ENCODE measurements at places on chromosomes 7 and 10.

DNA sequence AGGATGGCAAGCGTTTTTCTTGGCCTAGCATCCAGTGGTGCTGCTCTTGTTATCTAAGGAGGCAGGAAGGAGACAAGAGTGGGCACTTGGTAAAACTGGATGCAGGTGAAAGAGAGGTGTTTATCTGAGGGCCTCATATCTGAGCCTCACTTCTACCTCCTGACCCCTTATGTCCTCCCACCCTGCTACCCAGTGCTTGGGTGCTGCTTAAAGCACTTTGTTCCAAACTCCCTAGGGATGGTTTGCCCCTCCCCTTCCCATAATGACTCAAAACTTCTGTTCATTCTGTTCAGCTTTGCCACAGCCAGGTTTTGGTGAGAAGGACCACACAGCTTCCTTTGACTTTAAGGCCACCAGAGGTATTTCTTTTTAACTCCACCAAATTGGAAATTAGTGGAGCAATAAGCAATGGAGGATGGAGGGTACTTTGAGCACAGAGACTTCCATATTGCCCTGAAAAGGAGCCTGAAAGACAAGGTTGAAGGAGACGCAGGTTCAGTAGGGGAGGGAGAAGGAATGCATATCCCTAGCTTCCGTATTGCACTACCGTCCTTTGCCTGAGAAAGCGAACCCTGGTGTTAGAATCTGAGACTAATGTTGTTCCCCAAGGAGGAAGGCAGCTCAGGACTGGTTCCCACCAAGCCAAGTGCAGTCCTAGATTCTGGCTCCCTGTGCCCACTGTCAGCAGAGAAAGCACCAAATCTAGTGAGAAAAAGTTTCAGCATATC, 30.1 kb downstream of the ENTPD1 start:
- DNase-seq, result peak; percentile 20

DNA sequence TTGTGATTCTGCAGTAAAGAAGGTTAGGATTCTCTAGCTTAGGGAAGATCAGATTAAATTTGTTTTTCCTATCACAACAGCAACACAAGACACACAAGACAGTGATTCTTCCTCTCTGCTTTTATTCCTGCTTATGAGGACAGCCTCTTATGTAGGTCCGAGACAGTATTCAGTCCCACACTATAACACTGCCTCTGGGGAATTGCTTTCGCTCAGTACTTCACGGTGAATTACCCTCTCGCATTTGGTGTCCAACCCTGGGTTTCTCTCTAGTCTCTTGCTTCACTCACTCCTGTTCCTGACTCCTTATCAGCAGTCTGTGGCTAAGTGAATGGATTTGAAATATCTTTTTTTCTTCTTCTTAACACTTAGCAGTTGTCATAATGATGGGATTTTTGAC, 1.7 kb downstream of the HIF1AN start:
- DNase-seq, result no peak

- peak; percentile 42 for DNase-seq
Measured at GRCh38 chr7:135801045-135801693, 52.6 kb upstream of the FAM180A start.

DNA sequence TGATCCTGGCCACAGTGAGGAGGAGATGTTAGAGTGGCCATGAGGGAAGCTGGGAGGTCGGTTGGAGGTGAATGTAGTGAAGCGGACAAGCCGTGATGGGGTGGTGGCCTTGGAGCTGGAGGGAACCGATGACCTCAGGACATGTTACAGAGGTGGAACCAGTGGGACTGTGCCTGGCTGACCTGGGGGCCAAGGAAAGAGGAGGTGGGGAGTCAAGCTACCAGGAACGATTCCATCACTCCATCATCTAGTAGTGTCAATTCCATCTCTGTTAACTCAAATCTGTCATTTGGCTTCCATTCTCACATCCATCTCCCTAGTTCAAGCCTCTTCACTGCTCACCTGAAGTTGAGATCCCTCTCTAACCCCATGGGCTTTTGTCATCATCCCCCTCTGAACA, 102.4 kb upstream of the LYZL2 start:
- DNase-seq, result no peak

GRCh38 chr7:113161050-113161449, 42.7 kb upstream of the SMIM30 start:
- DNase-seq, result no peak

GRCh38 chr7:133039614-133040013, 42.3 kb downstream of the CHCHD3 start:
- no peak for DNase-seq

GRCh38 chr7:26006426-26006825, 145.6 kb upstream of the NFE2L3 start:
- DNase-seq, result no peak

DNA sequence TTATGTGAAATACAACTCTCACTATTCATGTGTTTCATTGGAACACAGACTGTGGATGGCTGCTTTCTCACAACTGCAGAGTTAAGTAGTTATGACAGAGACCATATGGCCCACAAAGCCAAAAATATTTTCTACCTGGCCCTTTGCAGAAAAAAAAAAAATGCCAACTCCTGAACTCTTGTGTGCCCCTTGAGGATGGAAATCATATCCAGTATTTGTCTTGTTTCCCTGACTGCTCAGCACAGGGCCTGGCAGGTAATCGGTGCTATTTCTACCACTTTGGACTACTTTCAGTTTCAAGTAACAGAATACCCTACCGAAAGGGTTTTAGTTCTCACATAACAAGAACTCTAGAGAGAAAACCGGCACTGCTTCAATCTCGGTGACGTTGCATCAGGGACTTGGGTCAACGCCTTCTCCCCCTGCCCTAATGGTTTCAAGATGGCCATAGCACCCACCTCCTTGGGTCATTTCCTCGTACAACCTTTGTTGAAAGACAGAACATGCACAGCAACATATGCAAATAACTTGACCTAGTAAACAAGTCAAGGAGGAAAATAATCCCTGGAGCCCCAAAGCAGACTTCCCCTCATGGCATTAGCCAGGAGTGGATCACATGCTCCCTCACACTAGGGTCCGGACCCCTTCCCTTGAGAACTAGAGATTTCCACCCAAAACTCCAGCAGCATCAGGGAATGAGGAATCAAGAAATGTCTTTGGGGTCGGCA, 11.8 kb upstream of the GPNMB start:
- peak; percentile 39 for DNase-seq

- DNase-seq, result no peak
Measured at GRCh38 chr10:17836942-17837341, 27.8 kb downstream of the MRC1 start.

DNA sequence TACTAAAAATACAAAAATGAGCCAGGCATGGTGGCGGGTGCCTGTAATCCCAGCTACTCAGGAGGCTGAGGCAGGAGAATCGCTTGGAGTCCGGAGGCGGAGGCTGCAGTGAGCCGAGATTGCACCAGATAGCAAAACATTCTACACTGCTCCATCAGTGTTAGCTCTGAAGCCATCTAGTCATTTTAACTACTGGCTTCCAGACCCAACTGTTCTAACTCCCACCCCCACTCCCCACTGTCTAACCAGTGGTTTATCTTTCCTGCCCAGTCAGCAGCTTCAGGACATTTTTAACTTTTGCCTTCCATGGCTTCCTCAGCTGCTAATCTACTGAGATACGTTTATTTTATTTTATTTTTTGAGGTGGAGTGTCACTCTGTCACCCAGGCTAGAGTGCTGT, 6.2 kb upstream of the FRAT1 start:
- no peak for DNase-seq

DNA sequence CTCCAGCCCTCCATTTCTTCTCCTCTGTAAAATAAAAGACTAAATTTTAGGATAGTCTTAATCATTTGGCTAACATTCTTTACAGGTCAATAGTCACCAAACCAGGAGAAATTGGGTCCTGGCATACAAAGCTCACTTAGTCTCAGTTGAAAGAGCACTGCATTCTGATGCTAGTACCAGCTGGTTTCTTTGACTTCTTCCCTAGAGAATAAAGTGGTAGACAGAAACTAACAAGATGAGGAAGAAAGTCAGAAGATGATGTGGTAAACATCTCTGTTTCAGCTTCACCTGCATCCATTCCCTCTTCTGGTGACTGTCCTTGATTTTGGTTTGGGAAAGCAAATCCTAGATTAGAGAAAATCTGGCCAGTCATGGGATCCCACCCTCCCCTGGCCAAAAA, 37.2 kb downstream of the NKX2-3 start:
- no peak for DNase-seq

- DNase-seq, result no peak
Measured at GRCh38 chr10:103763374-103764202, 91.8 kb downstream of the SH3PXD2A start.

DNA sequence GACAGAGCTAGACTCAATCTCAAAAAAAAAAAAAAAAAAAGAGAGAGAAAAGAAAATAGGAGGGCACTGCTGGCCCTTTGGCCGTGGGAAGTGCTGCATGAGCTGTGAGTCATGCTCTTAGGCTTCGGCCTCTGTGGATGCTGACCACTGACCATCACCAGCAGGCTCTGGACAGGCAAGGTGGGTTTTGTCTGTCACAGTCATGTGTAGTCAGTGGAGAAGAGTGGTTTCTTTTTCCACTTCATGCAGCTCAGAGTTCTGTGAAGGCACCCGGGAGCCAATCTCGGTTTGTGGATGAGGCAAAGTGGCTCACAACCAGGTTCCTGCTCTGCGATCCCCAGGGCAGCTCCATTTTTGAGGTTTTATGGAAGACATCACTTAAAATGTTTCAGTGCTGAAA, 58.1 kb downstream of the PRTFDC1 start:
- DNase-seq, result no peak

DNA sequence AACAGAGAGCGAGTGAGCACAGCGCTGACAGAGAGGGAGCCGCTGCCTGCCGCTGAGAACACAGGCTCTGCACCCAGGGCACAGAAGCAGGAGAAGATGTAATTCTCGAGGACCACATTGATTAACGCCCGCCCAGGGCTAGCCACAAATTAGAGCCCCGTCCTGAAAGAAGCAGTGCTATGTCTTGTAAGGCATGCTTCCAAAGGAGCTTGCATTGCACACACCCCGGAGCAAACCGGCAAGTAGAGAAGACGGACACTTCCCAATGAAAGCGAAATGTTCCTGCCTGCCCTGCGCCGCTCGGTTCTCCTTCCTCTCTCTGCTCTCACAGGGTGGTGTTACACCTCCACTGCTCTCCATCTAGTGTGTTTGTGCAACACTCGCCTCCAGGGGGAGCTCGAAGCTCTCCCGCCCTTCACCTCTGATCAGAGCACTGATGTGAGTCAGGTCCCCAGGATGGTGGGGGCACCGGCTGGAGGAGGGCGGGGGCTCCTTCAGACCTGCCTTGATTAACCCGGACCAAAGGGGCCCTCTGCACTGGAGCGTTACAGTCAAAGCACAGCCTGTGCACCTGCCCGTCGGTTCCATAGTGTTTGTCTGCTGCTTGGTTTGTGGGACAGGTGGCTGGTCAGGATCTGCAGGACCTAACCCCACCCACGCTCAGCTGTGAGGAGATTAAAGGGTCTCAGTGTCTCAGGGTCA, 316.5 kb downstream of the ADARB2 start:
- peak; percentile 44 for DNase-seq

DNA sequence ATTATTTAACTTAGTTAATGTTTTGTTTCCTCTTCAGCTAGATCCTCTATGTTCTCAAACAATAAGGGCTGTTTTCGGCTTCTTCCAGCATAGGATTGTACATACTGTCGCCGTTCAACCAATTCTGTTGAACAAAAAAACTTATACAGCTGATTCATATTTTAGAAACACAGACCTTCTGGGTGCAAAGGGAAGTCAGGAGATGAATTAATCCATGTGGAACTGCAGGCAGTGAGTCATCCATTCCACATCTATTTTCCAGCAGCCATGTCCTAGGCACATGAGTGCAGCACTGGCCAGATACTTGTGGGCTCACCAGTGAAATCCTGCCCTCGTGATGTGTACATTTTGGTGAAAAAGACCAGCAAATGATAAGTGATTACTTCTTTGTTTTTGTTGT, 163.2 kb downstream of the JAZF1 start:
- DNase-seq, result no peak

GRCh38 chr7:92685136-92686042, 95.2 kb upstream of the FAM133B start:
- DNase-seq, result no peak

DNA sequence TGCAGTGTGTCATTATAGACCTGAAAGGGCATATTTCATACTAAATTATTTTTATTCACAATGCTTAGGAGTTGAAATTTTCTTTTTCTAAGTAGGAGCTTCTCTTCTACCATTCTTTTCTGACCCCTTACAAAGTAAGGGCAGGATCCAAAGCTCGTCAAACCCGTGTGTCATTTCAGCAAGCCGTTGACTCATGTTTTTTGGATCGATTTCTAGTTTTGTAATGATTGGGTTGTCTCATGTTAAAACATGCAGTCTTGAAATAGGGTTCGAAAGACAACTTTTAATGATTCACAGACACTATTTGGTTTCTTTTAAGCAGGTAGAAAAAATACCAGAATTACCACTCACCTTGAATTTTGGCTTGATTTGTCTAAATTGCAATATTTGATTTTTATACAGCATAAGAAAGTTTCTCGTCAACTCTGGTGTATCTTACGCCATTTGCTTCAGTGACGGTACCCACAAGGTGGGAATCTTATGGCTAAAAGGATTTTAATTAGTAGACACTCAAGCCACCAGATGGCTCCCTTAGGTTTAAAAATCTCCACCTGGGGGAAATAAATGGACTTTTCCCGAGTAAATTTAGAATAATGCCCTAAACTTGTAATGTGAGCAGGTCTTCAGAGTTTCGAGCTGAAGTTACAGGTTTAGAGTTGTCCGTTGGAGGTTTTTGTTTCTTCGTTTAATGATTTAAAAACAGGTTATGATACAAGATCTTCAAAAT, 283.4 kb downstream of the CCDC3 start:
- peak; percentile 36 for DNase-seq

DNA sequence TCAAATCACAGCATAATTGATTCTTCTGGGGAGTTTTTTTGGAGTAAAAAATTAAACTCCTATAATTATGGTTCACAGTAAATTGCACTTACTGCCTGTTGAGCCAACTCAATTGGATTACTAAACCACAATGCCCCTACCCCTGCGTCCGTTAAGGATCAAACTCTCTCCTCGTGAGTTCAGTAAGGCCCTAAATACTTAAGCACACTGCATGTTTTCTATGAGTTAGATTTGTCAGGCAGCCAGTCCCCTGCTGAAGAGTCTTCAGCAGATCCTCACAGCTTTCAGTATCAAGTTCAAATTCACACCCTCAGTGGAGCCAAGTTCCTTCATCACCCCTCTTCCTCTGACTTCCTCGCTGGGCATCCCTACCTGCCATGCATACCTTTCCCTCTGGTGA, 275.0 kb upstream of the BMPER start:
- DNase-seq, result no peak

DNA sequence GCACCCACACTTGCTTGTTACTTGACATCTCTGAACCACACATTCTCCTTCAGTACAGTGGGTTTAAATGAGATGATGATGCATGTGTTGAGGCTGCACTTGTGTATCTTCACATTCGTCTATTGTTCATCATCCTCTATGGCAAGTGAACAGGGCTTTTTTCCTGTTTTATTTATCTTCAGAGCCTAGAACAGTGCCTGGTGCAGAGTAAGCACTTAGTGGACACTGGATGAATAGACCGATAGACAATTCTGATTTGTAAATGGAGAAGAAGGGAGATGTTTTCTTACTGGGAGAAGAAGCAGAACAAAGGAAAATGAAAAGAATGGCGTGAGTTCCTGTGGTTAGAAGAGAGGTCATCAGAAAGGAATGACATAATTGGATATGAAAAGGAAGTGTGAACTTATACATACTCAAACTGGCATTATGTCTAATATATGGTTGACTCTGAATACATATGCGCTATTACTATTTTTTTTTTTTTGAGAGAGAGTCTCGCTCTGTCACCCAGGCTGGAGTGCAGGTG, 99.7 kb downstream of the AVL9 start:
- DNase-seq, result no peak

Measured in NCI-H524 (cell line).